Astrocyte (in vitro differentiated cells and primary cell): ENCODE measurements at places on chromosomes 1 and 21.

GRCh38 chr1:62484824-62485468 is 48.1 kb downstream of the USP1 start:
- no peaks in the 10 kb centered on the region for H3K27me3 ChIP-seq
- no peaks in the 10 kb centered on the region for H3K4me1 ChIP-seq
- DNase-seq: no peak

- no peak within 1 kb of the TSS for H3K27ac ChIP-seq
- DNase-seq: no peak
- H3K36me3 ChIP-seq: no peaks in the 10 kb centered on the region
Observed at GRCh38 chr1:186295980-186296379, 79.1 kb downstream of the TPR start.

- no peak overlapping the region for H3K4me3 ChIP-seq
- no peaks in the 10 kb centered on the region for H3K27me3 ChIP-seq
- H3K27ac ChIP-seq: no peak overlapping the region
- H3K36me3 ChIP-seq: no peaks in the 10 kb centered on the region
- H3K4me1 ChIP-seq: no peaks in the 10 kb centered on the region
Observed at GRCh38 chr1:97797403-97798183, 123.2 kb downstream of the DPYD start.

DNA sequence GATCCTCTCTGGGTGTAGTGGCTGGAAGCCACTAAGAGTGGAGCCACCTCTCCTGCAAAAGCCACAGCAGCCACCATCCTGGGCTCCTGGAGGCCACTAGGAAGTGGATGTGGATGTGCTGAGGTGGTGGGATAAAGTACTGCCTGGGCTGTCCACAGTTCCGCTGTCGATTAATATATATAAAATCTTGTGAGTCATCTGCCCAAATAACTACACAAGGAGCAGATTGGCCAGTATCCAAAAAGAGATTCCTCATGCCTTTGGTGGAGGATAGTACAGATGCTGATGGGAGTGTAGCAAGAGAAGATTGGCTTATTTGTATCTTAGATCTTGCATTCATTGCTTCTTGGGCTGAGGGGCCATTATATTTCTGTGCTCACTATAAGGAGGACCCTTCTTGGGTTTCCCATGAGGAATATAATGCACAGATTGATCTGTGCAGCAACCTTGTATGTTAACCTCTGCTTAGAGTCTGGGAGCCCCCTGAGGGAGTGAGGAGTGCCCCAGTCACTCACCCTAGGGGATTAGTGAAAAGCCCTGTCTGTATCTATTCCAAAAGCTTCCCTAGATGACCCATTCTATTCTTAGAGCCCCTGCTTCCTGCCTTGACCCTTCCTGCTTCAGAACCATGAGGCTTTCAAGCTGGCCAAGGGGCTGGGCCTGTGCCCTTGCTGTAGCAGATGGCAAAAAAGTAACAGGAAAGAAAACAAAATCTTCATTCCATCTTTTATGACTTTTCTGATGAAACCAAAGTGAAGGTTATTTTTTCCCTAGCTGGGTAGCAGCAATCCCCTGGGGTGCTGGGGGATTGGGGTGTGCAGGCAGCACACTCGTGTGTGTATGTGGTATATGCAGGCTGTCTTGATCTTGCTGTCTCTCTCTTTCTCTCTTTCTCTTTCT is 31.7 kb downstream of the RCSD1 start:
- no peaks in the 10 kb centered on the region for H3K27me3 ChIP-seq
- no peaks in the 10 kb centered on the region for H3K36me3 ChIP-seq

DNA sequence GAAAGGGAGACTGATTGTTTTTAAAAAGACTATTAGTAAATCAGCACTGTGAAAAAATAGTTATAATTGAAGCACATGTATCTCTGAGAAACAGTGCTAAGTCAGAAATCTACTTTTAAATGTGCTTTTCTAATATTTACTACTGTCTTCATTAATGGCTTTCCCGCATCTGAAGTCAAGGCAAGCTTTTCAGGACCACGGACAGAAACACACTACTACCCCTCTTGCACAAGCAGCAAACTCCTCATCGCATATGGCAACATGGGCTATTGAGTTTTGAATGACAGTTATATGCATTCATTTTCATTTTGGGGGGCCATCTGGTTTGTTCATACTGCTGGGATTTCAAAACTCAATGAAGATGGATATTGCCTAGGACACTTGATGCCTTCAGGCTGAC is 433.4 kb upstream of the CAMK1G start:
- peak; percentile 39 for DNase-seq
- no peak overlapping the region for H3K4me3 ChIP-seq
- no peaks in the 10 kb centered on the region for H3K27me3 ChIP-seq

- H3K4me1 ChIP-seq: no peaks in the 10 kb centered on the region
- no peak overlapping the region for H3K27ac ChIP-seq
Observed at GRCh38 chr1:240122639-240123613, 31.2 kb downstream of the FMN2 start.

DNA sequence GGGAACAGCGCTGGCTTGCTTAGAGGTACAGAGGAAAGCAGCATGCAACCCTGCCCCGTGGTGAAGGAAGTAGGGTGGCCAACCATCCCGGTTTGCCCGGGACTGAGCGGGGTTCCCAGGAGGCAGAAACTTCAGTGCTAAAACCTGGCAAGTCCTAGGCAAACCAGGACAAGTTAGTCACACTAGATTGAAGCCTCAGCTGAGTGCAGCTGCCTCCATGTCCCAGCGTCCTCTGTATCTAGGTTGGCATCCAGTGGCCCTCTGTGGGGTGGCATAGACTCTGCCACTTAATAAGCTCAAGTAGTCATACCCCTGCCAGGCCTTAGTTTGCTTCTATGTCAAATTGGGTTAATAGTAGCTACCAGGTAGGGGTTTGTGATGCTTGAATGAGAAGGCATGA is 67.1 kb downstream of the ATP2B4 start:
- H3K27ac ChIP-seq: peak overlapping the region; percentile 99
- no peak for DNase-seq
- H3K27me3 ChIP-seq: no peaks in the 10 kb centered on the region
- no peak overlapping the region for H3K4me3 ChIP-seq

- H3K36me3 ChIP-seq: no peaks in the 10 kb centered on the region
- H3K4me1 ChIP-seq: no peaks in the 10 kb centered on the region
- DNase-seq: no peak
- H3K27ac ChIP-seq: no peak overlapping the region
- H3K4me3 ChIP-seq: no peak overlapping the region
Observed at GRCh38 chr1:171457412-171457811, 27.9 kb upstream of the PRRC2C start.

DNA sequence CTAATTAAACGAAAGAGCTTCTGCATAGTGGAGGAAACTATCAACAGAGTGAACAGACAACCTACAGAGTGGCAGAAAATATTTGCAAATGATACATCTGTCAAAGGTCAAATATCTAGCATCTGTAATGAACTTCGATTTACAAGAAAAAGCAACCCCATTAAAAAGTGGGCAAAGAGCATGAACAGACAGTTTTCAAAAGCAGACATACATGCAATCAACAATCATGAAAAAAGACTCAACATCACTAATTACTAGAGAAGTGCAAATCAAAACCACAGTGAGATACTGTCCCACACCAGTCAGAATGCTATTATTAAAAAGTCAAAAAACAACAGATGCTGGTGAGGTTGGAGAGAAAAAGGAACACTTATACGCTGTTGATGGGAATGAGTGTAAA is 103.2 kb downstream of the MAGI3 start:
- DNase-seq: no peak
- no peak overlapping the region for H3K4me3 ChIP-seq
- no peaks in the 10 kb centered on the region for H3K36me3 ChIP-seq
- H3K27ac ChIP-seq: no peak overlapping the region
- no peaks in the 10 kb centered on the region for H3K27me3 ChIP-seq

DNA sequence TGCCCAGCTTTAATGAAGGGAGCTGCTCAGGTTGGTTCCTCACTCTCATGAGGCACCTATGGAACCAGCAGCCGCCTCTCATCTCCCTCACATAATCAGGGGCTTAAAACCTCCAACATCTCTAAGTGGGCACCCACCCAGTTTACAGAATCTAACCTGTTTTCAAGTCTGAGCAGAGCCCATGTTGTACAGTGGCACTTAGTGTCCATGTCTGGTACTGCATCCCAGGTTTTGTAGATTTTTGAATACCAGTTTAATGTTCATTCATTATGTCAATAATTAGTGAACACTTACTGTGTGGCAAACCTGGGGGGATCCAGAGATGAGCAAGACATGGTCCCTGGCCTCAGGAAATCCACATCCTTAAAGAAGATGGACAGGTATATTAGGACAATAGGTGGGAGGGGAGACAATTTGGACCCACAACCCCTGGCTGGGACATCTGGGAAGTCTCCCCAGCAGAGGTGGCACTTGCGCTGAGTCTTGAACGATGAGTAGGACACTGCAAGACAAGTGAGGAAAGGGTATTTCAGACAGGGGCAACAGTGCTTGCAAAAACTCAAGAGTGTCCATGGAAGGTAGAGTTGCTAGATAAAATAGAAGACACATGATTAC is 83.3 kb downstream of the LACTBL1 start:
- peak overlapping the region; percentile 24 for H3K27ac ChIP-seq
- H3K4me3 ChIP-seq: no peak overlapping the region
- H3K4me1 ChIP-seq: peaks cover 11% of the 10 kb centered on the region
- DNase-seq: peak; percentile 25
- H3K36me3 ChIP-seq: peaks cover 4% of the 10 kb centered on the region

DNA sequence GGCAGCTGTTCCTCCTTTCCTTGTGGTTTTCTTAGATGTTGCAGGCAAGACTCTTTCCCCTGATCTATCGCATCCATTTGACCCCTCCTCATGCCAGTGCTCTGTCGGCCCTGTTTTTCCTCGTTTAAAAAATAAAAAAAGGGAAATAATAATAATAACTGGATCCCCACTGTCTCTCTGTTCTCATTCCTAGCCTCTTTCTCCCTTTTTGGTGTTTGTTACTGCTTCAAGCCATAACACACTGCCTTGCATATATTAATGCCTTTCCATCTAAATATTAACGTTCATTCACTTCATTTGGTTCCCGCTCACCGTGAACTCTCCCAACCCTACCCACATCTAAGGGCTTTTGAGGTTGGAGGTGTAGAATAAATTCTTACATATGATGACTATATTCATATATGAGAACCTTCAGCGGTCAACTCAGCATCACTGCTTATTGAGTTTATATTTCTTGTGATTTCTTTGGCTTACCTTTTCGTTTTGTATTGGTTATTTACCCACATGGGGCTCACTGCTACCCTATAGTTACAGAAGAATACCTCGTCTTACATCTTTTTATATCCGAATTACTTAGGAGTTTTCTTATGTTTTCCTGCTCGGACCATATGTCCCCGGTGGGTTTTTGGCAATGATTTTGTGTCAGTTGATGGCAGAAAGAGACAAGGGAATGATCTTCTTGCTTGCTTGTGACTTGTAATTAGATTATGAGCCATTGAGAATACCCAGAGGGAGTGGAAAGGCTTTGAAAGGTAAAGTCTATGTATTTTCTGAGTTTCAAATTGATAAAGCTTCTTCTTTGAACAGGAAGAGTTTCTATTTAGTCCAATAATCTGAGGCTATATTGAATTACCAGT is 805 bp downstream of the ATG4C start:
- DNase-seq: peak; percentile 15
- H3K36me3 ChIP-seq: no peaks in the 10 kb centered on the region
- H3K4me1 ChIP-seq: no peaks in the 10 kb centered on the region

GRCh38 chr1:99731384-99731783 is 35.1 kb downstream of the FRRS1 start:
- H3K27ac ChIP-seq: no peak overlapping the region
- H3K4me3 ChIP-seq: no peak overlapping the region
- H3K4me1 ChIP-seq: peaks cover 8% of the 10 kb centered on the region
- no peaks in the 10 kb centered on the region for H3K27me3 ChIP-seq
- no peaks in the 10 kb centered on the region for H3K36me3 ChIP-seq
- peak; percentile 64 for DNase-seq

GRCh38 chr1:229041946-229042345 is 229.0 kb upstream of the RAB4A start:
- H3K36me3 ChIP-seq: no peaks in the 10 kb centered on the region
- DNase-seq: no peak
- no peak overlapping the region for H3K27ac ChIP-seq
- H3K4me3 ChIP-seq: no peak overlapping the region
- H3K4me1 ChIP-seq: no peaks in the 10 kb centered on the region
- peaks cover 3% of the 10 kb centered on the region for H3K27me3 ChIP-seq

DNA sequence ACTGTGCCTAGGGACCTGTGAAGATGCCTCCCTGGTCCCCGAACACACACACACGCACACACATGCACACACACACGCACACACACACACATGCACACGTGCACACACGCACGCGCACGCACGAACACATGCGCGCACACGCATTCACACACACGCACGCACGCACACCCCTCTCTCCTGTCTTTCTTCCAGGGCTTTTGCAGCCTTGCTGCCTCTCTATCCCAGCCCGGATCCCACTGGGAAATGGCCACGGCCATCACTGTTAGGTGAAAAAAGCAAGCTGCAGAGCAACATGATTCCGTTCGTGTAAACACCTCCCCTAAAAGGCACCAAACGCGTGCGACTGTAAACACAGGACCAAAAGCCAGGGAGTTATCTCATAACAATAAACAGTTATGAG is 39.7 kb downstream of the NKAIN1 start:
- H3K4me3 ChIP-seq: no peak overlapping the region
- H3K4me1 ChIP-seq: peaks cover 4% of the 10 kb centered on the region
- no peaks in the 10 kb centered on the region for H3K27me3 ChIP-seq
- H3K36me3 ChIP-seq: no peaks in the 10 kb centered on the region
- no peak overlapping the region for H3K27ac ChIP-seq

GRCh38 chr1:203517426-203518110 is 23.6 kb downstream of the OPTC start:
- H3K27me3 ChIP-seq: no peaks in the 10 kb centered on the region
- no peak overlapping the region for H3K27ac ChIP-seq
- H3K4me1 ChIP-seq: peaks cover 59% of the 10 kb centered on the region
- H3K36me3 ChIP-seq: no peaks in the 10 kb centered on the region
- H3K4me3 ChIP-seq: no peak overlapping the region

DNA sequence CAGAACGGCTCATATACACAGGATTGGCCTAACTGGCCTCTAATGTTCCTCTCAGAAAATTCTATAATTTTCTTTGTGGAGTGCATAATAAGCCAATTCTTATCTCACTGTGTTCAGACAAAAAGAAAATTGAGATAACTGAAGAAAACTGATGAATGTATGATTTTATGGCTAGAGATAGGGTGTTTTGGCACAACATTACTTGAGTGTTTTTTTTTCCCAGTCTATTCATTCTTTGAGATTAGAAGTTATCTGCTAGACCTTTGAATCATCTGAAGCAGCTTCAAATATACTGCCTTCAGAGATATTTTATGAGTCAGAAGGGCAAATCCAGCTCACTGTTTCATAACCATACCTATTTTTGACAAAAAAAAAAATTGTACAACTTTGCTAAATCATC is 85.6 kb downstream of the VAV3 start:
- H3K27me3 ChIP-seq: no peaks in the 10 kb centered on the region
- H3K4me1 ChIP-seq: no peaks in the 10 kb centered on the region
- peak; percentile 55 for DNase-seq
- no peaks in the 10 kb centered on the region for H3K36me3 ChIP-seq
- no peak overlapping the region for H3K4me3 ChIP-seq
- H3K27ac ChIP-seq: no peak overlapping the region

GRCh38 chr1:156815307-156815826 is 1.3 kb downstream of the SH2D2A start:
- no peak overlapping the region for H3K4me3 ChIP-seq
- H3K27me3 ChIP-seq: peaks cover 2% of the 10 kb centered on the region
- H3K4me1 ChIP-seq: peaks cover 24% of the 10 kb centered on the region
- no peak overlapping the region for H3K27ac ChIP-seq
